ENCODE measurements at places on chromosomes 6 and 20.

- DNase-seq = no peak
These were observed 325.3 kb downstream of the PRL start for GRCh38 chr6:21971541-21971940.

DNA sequence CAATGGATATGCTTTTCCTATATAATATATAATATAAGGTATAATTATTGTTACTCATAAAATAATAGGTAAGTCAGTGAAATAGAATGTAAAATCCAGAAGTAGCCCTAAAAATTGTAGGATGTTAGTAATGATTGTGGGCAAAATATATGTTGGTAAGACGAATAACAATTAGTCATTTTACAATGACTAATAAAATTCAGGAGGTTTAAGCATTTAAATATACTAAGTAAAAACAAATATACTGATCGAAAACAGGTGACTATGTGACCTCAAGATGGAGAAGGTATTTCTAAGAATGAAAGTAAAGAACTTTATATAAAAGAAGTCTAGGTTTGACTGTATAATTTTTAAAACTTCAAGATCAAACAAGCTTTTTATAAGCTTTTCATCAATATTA lies 28.9 kb downstream of the FUCA2 start:
- DNase-seq = no peak

DNA sequence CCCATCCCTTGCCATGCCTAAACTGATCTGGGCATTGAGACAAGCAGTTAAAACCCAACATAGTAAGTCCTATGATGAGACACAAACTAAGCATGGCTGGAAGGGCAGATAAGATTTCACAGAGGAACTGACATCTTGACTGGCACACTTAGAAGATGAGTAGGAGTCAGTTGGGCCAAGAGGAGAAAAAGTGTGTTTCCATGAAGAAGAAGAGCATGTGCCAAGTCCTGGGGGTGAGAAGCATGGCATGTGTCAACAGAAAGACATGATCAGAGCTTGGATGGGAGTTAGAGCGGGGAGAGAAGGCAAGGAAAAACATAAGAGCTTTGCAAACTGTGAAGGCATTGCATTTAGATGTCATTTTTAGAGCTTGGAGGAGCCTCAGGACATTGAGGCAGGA lies 68.0 kb downstream of the ESR1 start:
- DNase-seq = no peak

GRCh38 chr20:51854921-51855320 lies 52.6 kb upstream of the SALL4 start:
- DNase-seq = no peak
